ENCODE measurements at places on chromosomes 6 and 20.

DNA sequence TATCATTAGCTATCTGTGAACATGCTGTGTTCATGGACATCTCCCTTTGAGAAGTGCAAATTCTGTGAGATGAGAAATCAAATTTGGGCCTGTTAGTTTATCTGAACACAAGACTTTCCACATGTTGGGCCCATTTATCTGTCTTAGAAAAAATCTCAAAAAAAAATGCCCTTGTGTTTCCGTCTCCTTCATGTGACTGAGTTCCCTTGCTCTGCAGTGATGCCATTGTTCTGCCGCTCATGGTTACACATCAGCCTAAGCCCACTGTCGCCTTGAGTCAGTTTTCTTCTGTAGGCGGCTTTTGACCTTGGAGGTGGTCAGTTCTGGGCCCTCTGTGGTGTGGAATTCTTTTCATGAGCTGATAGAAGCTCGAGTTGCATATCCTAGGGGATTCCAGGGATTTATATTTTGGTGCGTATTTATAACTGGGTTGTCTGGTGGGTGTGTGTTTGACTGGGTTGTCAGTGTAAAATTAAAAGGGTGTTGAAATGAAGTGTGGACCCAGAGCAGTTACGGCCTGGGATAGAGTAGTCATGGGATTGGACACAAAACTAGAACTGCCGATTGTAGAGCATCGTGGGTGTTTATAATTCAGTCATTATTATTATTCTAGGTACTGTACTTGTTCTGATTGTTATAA lies 156.7 kb downstream of the JARID2 start:
- DNase-seq = no peak

DNA sequence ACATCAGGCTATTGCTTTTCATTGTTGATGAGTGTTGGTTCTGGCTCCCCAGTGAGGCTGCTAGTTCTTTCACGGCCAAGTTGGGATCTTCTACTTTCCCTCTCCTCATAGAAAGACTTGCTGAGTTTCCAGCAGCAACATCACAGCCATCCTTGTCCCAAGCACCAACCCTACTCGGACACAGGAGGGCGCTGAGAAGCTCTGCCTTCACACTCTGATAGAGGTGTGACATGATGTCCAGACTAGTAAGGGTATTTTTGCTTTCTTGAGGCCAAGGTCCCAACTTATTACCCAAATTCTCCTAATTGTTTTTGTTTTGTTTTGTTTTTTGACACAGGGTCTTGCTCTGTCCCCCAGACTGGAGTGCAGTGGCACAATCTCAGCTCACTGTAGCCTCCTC lies 3.0 kb upstream of the GCM1 start:
- no peak for DNase-seq

- DNase-seq = no peak
Measured at GRCh38 chr6:17408081-17408480, 14.7 kb downstream of the CAP2 start.

DNA sequence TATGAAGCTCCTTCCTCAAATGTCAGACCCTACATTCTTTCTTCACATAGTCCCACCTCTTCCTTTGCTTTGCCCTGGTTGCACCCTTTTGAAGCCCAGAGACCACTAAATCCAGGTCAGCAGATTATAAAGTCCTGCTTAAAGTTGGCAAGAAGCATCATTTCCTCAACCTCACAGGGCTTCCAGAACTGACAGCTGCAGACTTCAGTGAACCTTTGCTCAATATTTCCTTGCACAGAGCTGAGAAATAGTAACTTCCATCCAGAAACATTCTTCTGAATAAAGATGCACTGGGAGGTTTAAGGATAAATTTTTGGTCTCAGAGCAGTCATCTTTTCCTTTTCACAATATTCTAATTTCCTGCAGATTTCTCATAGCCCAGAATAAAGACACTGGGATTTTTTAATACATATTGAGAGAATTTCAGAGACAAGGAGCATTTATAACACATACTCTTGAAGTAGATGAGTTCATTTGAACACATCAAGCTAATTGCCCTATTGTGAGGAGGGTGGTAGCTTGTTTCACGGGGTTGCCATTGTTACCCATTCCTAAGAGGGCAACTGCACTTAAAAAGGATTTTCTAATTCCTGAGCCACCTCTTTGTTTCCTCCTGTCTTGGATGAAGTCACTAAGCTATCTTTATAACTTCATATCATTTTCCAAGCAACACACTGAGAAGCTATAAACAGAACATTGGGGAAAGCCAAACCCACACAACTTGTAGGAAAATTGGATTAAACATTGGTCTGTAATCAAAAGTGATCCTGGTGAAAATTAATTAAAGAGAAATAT lies 150.2 kb upstream of the PLN start:
- DNase-seq = no peak

All from stimulated activated CD8-positive, alpha-beta memory T cell treated with anti-CD3 and anti-CD28 coated beads, Interleukin-12 subunit alpha, Interleukin-12 subunit beta, amount 100 ng/mL, for 4 hours (primary cell).